ENCODE measurements at places on chromosomes 6 and 20.
A peak's percentile ranks its signal among the peaks of the same experiment; 100 is the strongest.

DNA sequence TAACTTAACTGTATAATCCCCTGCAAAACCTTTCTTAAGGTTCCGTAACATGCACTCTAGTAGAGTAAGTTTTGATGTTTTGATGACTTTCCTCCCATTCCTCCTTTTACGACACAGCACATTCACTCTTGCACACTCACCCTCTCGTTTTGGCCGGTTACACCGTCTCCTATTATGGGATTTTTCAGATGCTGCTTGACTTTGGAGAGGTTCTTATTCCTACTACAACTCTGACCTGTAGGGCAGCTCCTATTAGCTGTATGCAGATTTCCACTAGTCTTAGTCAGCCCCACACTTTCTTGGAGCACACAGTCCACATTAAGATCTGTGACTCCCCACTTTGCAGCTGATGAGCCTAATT is 223.7 kb upstream of the SYNCRIP start:
- DNase-seq = no peak

- no peak for DNase-seq
Observed at GRCh38 chr6:157596461-157596860, 215.5 kb downstream of the ZDHHC14 start.

DNA sequence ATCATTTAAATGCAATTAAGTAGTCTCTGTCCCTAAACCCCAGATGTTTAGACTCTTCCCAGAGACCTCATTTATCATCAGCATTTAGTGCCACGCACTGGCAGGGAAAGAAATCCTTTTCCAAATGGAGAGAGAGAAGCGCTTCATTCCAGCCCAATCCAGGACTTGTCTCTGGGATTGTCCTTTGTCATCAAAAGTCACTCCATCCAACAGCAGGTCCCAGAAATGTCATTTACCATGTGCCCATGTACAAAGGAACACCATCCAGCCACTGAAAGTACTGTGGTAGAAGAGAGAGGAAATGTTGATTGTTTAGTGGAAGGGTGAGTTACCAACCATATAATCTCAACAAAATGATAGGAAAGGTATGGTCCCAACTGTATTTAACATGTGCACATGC is 66.9 kb upstream of the SMIM28 start:
- no peak for DNase-seq

DNA sequence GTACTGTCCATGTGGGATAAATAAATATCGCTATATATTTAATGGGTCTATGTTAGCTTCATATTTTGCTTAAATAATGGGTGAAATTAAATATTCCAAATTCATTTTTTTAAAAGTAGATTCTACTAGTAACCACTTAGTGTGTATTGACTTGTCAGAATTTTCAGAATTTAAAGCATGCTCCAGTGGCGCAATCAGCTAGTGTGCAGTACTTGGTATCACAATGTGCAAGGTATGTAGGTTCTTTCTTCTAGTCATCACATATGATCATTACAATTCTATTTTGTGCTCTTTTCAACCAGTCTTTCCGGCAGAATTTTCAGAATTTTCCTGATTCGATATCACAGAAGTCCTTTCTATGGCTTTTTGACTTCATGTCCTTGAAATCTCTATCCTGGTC is 32.6 kb downstream of the PDE7B start:
- no peak for DNase-seq

GRCh38 chr6:7058250-7058923 is 49.4 kb upstream of the RREB1 start:
- DNase-seq = no peak

DNA sequence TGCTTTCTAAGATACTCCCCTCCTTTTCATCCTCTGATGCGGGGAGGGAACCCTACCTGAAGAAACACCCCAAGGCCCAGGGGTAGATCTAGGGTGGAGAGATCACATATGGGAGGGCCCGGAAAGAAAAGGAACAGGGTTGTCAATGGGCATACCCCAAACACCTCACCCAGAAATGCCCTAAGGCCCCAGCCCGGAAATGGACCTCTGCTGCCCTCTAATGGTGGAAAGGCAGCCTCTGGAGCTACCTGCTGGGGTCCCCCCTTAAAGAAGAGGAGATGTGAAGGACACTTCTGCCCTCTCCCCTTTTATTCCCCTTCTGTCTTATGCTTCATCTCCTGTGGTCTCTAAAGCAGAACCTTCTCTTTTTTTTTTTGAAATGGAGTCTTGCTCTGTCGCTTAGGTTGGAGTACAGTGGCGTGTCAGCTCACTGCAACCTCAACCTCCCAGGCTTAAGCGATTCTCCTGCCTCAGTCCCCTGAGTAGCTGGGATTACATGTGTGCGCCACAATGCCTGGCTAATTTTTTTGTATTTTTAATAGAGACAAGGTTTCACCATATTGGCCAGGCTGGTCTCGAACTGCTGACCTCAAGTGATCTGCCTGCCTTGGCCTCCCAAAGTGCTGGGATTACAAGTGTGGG is 458 bp upstream of the ARMC12 start:
- DNase-seq = peak; percentile 91

DNA sequence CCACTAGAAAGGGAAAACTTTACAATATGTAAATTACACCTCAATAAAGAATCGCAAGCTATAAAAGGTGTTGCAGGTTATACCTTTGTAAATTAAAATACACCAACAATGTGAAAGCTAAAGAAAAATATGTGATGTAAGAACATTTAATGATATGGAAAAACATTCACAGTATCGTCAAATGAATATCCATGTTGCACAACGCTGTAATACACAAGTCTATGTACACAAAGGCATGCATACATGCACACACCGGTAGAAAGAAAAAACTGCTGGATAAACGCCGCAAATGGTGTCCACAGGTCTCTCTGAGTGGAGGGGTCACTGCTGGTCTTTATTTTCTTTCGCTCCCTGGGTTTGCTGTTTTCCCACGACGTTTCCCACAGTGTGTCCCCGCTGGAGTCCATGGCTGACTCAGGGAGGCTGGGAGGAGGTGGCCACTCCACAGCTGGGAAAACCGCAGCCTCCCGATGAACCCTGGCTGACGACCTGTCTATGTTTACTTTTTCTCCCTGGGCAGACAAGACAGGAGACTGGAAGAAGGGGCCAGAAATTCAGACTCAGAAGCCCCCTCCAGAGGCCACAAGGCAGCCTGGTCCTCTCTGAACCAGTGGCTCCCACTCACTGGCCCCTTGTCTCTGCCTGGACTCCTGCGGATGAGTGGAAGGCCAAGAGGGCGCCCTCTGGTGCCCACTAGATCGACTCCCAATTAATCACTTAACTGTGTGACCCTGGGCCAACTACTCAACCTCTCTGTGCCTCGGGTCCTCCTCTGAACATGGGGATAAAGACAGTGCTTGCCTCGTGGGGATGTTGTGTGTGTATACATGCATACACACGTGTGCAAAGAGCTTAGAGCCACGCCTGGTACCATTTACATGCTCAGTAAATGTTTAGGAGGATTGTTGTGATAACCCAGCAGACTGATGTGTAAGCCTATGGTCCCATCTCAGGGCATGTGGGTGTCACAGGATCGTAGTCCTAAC is 12.8 kb upstream of the BPI start:
- no peak for DNase-seq

GRCh38 chr6:16759181-16759645 is 2.0 kb downstream of the ATXN1 start:
- no peak for DNase-seq

GRCh38 chr20:47981222-47981621 is 195.9 kb upstream of the SULF2 start:
- DNase-seq = no peak

GRCh38 chr20:53883098-53883911 is 187.1 kb downstream of the BCAS1 start:
- DNase-seq = no peak

DNA sequence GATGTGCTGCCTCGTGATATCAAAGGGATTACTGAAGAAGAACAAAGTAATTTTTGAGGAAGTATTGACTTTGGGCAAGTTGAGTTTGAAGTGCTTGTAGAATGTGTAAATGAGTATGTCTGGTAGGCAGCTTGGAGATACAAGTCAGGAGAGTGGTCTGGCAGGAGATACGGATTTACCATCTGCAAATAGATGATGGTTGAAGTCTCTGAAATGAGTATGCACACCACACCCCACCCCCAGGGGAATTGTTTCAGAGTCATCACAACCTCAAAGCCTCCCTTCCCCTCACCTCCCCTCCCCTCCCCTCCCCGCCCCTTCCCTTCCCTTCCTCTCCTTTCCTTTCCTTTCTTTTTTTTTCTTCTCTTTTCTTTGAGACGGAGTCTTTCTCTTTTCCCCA is 16.4 kb upstream of the MCUR1 start:
- DNase-seq = no peak

DNA sequence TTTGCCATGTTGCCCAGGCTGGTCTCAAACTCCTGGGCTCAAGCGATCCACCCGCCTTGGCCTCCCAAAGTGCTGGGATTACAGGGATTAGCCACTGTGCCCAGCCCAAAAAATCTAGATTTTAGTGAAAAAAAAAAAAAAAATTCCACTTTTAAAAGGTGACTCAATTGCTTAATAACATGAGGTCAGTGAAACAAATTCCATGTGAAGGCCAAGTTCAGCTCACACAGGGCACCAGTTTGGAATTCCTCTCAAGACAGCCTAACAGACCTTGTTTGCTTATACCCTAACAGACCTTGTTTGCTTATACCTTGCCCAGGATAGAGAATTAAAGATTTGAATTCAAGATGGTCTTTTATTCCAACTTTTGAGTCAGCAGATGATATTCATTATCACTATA is 5.1 kb downstream of the RRBP1 start:
- DNase-seq = no peak

DNA sequence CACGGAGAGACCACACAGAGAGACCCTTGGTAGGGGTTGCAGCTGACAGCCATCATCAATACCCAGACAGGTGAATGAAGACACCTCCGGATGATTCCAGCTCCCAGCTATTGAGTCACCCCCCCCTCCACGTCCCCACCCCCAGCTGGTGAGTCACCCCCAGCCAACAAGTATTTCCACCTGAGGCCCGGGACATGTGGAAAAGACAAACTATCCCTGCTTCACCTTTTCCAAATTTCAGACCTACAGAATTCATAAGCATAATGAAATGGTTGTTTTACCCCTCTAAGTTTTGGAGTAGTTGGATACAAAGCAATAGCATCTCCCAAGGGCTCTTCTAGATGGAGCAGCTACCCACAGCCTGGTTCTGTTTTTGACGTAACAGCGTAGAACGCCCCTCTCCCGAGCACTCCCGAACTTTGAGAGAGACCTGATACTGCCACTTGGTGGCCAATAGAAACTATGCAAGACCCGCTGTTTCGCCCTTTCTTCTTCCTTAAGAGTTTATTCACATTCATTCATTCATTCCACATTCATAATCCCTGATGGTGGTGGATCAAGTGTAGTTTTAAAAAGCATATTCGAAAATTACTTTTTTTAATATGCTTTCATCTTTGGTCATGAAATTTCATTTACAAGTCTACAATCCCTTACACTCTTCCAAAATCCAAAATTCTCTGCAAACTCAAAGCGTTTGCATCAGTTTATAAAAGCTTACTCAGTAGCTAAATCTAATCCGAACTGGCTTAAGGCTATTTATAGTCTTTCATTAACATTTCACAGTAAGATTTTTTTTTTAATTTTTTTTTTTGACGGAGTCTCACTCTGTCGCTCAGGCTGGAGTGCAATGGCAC is 15.1 kb upstream of the PPP1R16B start:
- DNase-seq = no peak

GRCh38 chr20:63374504-63374903 is 13.4 kb upstream of the CHRNA4 start:
- DNase-seq = no peak

- DNase-seq = no peak
Observed at GRCh38 chr6:5123296-5124143, 38.4 kb downstream of the PPP1R3G start.

- DNase-seq = no peak
Observed at GRCh38 chr6:141443032-141443431, 689.7 kb upstream of the GJE1 start.

DNA sequence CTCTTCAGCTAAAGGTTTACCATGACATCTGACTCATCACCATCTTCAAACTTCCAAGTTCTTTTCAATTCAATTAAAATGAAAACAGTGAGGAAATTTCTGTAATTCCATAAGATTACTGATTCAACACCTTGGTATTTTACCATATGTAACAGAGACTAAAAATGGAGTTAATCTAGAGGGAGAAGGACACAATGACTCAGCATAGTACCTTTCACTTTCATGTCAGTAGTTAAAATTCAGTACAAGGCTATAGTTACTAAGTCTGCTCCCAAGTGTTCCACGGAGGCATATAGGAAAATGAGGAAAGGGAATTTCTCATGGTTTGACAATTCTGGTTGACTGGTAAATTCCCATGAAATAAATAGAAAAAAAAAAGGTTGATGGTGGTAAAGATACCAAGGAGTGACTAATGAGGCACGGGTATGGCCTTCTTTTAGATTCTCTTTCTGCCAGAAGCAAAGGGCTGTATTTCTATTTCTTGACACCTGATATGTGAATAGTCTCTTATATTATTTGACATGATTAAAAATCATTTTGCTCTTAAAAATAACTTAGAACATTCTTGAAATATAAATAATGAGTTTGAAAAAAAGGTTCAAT is 526.7 kb upstream of the ADGRB3 start:
- DNase-seq = no peak

DNA sequence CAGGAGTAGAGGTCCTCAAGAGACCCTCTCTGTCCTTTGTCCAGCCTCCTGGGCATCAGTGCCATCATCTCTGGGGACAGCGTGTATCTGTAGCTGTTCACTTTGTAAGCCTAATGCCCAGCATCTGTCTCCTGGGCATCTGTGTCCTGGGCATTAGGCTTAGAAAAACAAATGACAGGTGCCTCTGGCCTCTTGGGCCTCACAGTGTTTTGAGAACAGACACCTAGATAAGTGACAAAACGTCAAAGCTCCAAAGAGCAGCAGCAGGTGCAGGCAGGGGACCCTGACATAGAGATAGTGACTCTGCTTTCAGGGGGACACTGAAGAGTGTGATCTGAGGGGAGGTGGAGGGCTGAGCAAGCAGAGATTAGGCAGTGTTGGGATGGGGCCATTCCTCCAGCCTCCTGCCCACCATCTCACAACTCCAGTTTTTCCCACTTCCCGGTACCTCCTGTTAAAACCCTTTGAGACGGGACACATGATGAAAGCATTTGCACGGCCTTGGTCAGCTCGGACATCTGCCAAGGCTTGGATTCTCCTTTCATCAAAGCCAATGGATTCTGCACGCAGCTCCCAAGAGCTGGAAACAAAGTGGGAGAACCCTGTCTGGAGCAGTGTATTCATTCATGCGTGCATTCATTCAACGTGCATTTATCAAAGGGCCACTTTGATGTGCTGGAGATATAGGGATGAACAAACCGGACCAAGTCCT is 55.5 kb upstream of the CD93 start:
- no peak for DNase-seq

GRCh38 chr20:49344975-49345374 is 67.1 kb upstream of the ZNFX1 start:
- no peak for DNase-seq

All from activated CD8-positive, alpha-beta memory T cell treated with anti-CD3 and anti-CD28 coated beads, Interleukin-2, amount 50 U/mL, for 48 hours (primary cell).